Uterus (tissue), 4 donors: ENCODE measurements at places on chromosomes 1 and 21.
A peak's percentile ranks its signal among the peaks of the same experiment; 100 is the strongest.

DNA sequence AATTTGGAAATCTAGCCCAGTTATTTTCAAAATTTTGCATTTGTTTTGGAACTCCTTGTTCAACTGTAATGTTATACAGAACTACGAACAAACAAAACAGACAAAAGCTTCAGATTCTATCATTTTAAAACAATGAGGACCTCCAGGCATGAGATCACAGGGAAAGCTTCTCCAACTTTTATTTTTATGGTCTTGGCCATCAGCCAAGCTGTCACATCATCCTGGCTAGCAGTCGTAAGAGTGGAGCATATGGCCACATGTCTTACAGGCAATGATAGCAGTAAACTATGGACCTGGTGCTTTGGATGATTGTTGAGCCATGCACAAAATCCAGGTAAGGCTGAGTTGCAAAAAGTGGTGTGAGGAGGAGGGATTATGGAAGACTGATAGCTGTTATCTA lies 299.6 kb downstream of the LMX1A start:
- DNase-seq, result no peak

DNA sequence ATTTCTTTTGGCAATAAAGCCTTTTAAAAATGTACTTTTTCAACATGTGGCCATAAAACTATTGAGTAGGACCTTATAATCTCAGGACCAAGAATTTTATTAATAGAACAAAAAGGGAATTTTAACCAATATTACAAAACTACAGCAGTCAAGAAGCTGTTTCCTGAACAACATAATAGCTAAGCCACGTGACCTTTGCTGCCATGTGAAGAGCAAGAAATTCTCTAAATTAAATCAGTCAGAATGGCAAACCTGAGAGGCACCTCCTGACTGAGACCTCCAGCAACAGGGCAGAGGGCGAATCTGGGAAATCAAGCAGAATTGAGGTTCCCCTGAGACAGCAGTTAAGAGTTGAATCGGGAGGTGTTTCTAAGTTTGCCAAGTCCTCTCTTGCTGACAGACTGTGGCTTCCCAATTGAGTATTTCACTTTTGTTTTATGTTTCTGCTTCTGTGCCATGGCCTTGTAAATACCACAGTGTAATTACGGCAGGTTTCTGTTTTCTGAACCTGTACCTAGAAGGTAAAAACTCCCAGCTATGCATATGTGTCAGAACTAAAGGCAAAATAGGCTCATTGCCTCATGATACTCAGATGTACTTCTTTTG lies 358.4 kb downstream of the NTNG1 start:
- DNase-seq, result no peak

DNA sequence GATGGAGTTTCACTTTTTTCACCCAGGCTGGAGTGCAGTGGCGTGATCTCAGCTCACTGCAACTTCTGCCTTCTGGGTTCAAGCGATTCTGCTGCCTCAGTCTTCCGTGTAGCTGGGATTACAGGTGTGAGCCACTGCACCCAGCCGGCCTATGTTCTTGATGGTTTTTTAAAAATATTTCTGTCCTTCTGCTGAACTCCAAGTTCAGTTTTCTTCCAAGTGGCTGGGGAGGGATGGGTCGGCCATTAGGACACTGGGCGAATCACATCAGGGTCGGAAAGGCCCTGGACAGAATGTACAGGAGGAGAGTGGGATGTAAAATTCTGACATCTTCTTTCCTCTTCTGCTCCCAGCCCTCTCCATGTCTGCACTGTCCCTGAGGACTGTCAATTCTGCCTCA lies 289.6 kb downstream of the PTPRU start:
- no peak for DNase-seq

DNA sequence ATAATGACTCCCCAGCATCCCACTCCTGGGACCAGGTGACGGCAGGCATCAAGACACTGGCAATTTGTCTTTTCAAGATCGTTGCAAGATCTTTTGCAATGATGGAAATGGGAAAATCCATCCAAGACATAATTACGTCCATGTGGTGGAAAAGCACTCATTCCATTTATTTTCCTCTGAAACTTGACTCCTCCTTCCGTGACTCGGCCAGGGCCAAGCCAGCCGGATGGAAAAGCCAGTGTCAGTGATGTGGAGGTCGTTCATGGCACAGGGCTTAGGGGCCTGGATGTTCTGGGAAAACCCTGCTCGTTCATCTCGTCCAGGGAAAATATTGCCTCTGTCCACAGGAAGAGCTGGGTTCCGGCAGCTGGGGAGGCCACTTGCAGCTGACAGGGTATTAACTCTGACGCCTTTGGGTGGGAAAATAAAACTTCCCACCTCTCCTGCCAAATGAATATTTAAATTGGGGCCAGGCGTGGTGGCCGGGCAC lies 46.2 kb downstream of the C1orf198 start:
- DNase-seq, result peak; percentile 40

GRCh38 chr1:196609370-196609737 lies 1.1 kb upstream of the KCNT2 start:
- no peak for DNase-seq

- peak; percentile 20 for DNase-seq
Observed at GRCh38 chr1:2209400-2210083, 15.0 kb upstream of the FAAP20 start.

DNA sequence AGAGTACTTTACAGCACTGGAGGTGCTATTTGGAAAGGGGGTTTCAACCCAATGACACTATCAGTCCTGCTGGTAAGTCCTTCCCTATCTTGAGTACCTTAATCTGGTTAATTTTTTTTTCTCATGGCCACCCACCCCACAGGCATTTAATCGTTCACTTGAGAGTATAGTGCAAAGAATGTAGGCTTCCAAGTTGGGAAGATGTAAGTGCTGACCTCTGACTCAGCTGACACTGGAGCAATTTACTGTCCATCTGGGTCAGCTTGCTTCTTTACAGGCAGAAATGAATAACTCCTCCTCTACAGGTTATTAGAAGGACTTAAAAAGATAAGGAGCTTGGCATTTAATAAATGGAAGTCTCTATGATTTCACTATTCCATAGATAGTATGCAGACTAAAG lies 89.6 kb downstream of the AK5 start:
- DNase-seq, result no peak

DNA sequence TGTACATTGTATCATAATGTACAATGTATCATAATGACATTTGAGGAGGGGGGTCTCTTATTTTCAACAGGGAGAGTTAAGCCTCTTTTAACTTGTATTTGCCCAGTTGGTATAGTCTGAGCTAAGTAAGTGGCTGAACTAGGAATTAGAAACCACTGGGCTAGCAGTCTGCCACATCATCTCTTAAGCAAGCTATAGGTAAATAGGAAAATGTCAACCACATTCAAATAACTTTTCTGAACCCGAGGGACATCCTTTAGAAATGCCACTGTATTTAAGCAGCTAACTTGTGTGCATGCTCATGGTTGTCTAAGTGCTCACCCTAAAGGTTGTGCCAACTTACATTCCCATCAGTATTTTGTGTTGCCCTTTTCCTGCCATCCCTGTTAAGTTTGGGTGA lies 35.5 kb upstream of the ASB17 start:
- DNase-seq, result no peak

DNA sequence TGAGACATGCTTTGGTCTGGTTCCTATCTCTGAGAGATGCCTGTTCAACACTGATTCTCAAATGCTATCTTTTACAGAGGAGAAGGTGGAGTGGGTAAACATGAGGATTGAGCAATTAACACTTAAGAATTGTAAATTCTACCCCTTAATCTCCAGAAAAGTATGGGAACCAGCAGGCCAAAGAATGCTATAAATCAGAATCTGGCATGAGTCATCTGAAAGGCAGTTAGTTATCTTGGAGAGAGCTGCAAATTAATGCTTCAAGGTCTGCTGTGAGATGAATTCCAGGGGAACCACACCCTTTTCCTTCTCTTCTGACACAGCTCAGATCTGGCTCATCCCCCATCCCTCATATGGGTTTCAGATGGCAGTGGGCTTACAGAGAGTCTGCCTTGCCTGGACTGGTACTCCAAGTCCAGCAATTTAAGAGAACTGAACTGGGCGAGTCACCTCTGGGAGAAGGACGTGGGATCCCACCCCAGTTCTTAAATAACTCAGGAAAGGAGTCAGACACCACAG lies 5.2 kb downstream of the S100A10 start:
- DNase-seq, result no peak

DNA sequence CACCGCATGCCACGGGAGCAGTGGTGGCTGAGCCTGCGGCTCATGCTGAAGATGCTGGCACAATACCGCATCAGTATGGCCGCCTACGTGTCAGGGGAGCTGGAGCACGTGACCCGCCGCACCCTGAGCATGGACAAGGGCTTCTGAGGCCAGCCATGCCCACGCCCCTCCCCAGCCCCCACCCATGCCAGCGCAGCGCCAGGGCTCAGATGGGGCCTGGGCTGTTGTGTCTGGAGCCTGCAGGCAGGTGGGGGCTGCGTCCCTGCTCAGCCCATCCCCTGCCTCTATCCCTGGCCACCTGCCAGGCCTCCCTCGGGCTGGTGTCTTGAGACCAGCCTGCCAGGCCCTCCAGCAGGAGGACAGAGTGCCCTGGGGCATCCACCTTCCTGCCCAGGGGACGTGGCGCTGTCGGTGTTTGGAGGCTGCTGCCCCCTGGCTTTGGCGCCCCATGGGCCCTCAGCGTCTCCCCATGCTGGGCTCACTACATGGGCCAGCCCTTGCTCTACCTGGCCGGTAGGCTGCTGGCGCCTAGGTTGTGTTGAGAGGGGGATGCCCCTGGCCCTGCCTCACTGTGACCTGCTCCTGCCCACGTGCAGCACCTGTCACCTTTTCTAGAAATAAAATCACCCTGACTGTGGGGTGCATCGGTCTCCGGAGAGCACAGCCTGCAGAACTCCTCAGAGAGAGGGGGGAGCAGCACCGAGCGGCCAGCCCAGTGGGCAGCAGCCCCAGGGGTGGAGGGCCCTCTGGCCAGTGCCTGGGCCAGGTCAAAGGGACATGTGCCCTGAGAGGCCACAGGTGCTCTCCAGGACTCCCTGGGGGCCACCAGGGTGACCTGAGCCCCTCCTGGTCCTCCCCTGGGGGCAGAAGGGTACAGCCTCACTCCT lies 12.2 kb downstream of the CFAP410 start:
- no peak for DNase-seq

DNA sequence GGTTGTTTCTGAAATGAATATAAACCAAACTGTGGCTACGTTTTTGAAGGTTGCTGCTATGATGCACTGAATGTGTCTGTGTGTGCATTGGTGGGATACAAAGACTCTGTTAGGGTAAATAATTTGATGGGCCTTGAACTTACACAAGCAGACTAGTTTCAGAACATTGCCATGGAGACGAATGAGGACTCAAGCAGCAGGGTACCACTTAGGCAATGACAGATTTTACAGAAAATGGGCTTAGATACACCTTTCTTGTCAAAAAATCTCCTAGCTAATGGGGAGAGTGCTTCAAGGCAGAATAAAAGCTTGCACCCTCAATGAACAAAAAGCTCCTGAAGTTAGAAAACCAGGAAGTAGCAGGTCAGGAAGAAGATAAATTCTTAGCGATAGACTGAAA lies 55.7 kb downstream of the IER5 start:
- DNase-seq, result no peak

- DNase-seq, result no peak
Observed at GRCh38 chr1:201140235-201140940, 13.4 kb upstream of the ASCL5 start.

- no peak for DNase-seq
Observed at GRCh38 chr1:65541865-65542264, 121.4 kb downstream of the LEPR start.

DNA sequence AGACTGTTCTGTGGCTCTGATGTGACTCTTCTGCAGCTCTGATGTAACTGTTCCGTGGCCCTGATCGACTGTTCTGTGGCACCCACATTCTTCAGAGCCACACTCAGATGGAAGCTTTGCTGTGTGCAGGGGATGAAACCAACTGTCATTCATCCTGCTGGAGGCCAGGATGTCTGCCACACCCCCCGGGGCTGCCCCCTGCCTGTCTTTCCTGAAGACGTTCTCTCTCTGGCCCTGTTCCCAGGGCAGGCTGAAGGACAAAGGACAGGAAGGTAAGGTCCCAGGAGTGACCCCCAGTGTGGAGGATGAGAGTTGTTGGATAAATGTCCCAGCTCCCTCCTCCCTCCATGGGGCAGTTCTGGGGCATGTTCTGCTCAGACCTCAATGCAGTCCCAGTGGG lies 29.4 kb upstream of the UMODL1 start:
- DNase-seq, result no peak

GRCh38 chr1:47550929-47551328 lies 113.1 kb downstream of the FOXD2 start:
- no peak for DNase-seq

DNA sequence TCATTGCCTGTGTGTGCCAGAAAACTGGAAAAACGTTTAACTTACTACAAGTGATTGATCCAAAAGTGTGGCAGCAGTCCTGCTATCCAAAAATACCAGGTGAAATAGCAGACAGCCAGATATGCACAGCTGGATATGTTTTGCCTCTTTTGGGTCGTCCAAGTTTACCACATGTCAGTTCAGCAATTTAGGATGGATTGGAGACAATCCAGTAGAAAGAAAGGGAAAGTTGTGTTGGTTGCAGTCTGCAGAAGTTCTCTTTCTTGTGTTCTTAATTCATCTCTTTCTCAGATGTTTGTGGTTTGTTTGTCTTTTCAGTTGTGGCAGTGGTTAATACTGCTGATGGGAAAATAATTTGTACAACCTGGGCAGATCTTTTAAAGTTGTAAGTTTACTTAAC lies 645.0 kb downstream of the PTPRC start:
- no peak for DNase-seq

DNA sequence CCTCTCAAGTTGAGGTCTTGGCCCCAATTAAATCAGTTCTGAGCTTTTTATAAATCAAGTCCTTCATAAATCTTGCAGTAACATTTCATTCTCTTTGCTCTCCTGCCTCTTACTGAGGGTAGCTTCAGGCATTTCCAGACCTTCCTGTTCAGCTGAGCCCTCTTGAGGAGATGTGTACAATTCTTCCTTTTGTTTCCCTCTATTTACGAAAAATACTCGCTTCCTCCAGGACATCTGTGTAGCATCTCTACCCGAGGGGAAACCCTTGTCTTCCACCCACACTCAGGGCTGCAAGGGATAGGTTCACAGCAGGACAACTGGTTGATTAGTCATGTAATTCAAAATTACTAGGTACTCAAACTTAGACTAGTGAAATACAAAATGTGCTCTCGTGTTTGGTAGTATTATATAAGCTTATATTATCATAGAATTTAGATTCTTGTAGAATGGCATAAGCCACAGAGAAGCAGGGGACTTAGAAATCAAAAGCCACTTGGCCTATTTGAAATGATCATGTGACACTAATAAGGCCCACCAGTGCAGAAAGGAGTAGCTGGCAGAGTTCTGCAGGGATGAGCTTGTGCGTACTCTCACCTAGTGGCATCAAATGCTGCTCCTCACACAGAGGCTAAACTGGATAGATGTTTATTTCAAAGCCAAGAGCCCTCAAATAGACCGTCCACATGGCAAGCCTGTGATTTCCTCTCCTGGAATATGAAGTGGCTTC lies 126.7 kb downstream of the GDAP2 start:
- DNase-seq, result no peak
